Stimulated activated CD4-positive, alpha-beta T cell treated with anti-CD3 and anti-CD28 coated beads, TNF-alpha, amount 100 ng/mL, for 24 hours (primary cell): ENCODE measurements at places on chromosomes 6 and 20.

GRCh38 chr6:99349171-99350141 lies at the start of gene FAXC:
Gene FAXC (minus strand): TSS chr6:99349674. CDS start chr6:99349372, 302 bp downstream.
- no peak for DNase-seq

- no peak for DNase-seq
Observed at GRCh38 chr6:65623566-65623965, 83.5 kb downstream of the EYS start.

- DNase-seq = no peak
Observed at GRCh38 chr20:46349035-46349741, 40.9 kb upstream of the CDH22 start.

GRCh38 chr20:17558941-17559304 lies 11.0 kb upstream of the DSTN start:
- no peak for DNase-seq
